Caki2 (cell line): ENCODE measurements at places on chromosomes 2 and 18.

DNA sequence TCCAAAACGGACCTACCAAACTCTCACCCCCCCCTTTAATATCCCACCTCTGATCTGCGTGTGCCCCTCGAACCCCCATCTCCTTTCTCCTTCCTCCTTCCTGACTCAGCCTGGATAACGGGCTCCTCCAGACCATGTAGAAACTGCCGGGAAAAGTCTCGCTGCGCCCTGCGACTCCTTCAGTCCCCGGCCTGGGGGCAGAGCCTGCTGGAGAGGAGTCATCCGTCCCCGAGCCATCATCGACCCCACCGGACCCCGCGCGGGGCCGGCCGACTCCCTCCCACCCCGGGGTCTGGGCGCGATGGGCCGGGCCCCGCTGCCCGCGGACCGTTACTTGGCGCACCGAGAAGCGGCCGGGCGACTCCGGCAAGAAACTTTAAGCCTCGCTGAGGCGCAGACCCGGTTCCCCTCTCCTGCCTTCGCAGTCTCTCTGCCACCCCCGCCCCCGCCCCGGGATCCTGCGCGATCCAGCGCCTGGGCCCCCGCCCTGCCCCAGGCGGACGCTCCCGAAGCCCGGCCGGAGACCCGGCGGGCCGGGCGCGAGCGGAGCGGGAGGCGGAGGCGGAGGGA lies 3.4 kb downstream of the ZEB2 start:
- peak; percentile 39 for DNase-seq

DNA sequence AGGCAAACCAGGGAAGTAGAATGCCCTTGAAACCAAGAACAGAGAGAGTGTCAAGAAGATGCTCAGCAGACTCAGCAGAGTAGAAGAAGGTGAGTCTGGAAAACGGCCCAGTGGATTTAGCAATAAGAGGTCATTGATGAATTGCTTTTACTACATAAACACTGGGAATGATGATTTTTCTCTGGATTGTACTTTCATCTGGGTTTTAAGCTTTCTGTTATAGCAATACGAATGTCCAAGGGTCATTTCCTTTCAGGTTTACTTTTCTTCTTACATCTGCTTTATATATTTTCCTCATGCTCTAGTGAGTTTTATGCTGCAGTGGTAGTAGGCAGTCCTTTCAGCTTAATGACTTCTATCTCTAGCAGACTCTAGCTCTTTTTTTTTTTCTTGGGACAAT lies 16.9 kb downstream of the EML6 start:
- DNase-seq = no peak

- no peak for DNase-seq
Observed at GRCh38 chr2:221610675-221611074, 38.6 kb upstream of the EPHA4 start.

GRCh38 chr2:44796771-44797170 lies 144.7 kb upstream of the SIX3 start:
- DNase-seq = no peak

- no peak for DNase-seq
Observed at GRCh38 chr2:65311596-65311995, 84.0 kb downstream of the ACTR2 start.

DNA sequence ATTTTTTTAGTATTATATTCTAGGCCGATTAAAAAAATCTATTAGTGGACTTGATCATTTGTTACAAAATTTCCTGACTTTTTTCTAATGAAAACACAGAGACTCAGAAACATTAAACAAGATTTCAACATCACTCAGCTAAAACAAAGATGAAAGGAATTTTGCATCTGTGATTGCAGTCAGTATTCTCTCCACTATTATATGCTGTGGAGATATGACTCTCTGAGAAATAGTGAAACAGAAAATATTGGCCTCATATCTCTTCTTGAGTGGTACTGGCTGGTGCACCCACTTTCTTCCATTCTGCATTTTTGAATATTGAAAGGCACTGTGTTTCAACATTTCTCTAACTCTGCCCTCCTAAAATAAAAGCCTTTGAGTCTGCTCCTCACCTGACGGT lies 914.2 kb downstream of the TSN start:
- DNase-seq = no peak

DNA sequence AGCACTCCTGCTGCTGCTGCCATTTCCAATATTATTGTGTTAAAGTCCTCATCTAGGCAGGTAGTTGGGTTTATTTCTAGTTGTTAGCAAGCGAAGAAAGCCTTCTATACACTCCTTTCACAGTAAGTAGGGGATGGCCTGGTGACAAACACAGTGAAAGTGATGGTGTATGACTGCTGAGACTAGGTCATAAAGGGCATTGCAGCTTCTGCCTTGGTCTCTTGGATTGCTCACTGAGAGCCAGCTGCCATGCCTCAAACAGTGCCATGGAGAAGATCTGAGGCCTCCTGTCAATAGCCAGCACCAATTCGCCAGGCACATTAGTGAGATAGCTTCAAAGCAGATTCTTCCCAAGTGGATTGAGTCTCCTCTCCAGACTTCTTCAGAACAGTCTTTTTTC lies 27.6 kb upstream of the MSTN start:
- DNase-seq = no peak

DNA sequence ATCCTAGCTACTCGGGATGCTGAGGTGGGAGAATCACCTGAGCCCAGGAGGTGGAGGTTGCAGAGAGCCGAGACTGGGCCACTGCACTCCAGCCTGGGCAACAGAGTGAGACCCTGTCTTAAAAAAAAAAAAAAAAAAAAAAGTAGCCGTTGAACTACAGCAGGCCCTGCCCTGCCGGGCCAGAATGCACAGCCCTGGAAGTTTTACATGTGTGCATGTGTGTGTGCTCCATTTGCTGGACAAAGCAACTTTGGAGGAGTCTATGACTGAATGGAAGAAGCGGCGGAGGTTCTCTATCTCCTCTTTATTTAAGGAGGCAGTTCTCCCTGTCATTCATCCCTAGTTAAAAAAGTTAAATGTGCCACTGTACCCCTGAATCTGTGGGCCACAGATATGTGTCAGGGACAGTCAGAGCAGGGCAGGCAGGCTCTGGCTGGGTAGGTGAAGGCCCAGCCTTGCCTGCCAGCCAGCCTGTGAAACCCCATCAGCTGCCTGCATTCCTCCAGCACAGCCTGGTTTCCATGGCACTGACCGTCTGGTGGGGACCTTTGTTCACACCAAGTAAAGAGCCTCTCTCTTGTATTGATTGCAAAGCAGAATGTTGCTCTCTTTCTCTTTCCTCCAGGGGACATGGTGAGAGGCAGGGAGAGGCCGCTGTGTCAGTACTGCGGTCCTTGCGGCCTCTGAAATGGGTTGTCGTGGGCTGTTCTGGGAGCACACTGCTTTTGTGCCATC lies 10.9 kb downstream of the LIPG start:
- no peak for DNase-seq

DNA sequence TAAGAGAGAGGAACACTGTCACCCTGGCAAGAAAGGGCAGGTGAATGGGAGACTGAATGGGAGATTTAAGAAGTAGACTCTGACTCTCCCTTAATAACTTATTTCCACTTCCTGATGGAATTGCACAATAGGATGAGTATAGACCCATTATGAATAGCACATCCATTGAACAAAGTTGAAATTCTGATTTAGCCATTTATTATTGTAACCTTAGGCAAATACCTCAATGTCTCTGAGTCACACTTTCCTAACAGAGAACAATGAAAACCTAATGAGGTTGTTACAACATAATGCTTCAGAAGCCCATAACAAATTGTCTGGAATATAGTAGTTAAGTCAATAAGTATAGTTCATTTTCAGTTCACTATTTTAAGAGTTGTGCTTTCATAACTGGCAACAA lies 78.9 kb downstream of the NRXN1 start:
- DNase-seq = peak; percentile 82

DNA sequence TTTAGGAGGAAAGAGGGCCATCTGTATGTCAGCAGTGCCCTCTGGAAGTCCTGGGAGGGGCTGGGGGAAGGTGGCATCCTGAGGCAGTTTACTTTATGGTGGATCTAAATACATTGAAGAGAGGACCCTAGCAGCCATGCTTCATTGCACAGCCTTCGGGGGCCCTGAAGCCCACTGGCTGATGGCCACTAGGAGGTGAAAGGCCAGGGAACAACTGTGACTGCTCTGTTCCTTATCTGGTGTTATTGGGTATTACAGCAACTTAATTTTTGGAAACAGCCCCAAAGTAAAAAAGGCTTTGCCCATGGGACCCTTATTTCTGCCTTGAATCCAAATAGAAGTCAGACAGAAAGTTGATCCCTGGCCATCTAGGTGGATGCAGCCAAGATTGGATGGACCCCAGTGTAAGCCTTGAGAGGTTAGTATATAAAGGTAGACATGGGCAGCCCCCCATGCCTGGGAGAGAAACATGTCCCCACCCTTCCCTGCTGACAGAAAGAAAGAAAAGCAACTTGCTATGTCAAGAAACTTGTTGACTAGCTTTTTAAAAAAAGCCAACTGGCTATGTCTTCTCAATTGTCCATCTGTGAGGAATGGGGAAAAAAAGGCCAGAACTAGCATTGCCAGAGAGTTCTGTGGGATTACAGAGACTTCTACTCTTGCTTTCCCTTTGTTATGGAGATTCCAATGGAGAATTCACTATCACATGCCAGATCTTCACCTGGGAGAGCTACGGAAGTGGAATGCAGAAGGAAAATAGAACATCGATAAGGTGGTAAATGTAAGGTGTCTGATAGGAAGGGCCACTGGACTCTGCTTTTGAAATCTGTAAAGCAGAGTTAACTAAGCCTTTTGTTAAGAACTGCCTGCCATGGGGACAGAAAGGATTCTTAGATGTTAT lies 58.6 kb upstream of the OSR1 start:
- DNase-seq = no peak

GRCh38 chr2:102342888-102343287 lies 12.7 kb upstream of the IL18R1 start:
- no peak for DNase-seq

- no peak for DNase-seq
Observed at GRCh38 chr2:10507106-10507505, 59.0 kb upstream of the ODC1 start.

DNA sequence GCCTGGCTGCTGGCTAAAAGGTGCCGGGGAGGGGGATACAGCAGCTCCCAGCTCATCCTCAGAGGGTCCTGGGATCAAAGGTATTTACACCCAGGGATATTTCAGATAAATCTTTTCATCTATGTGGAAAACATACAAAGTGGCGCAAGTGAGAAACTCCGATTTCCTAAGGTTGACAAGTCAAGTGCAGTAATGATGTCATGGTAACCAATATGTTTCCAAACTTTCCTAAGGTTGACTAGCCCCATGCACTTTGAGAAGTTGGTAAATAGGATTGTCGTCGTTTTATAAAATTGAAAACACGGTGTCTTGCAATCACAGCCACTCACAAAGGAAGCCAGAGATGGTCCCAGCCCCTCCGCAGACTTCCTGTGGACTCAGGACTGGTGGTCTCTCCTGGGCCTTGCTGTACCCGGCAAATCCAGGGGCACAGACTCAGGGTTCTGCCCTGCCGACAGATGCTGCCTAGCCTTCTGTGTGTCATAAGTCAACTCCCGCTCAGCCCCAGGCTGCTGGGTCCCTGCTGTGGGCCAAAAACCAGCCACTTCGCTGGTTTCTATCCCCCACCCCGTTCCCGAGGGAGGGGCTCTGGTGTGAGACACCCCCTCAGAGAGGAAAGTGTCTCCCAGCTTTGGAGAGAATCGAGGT lies 111.2 kb upstream of the PPP1CB start:
- DNase-seq = no peak

GRCh38 chr2:160390544-160391455 lies 102.8 kb downstream of the RBMS1 start:
- no peak for DNase-seq

DNA sequence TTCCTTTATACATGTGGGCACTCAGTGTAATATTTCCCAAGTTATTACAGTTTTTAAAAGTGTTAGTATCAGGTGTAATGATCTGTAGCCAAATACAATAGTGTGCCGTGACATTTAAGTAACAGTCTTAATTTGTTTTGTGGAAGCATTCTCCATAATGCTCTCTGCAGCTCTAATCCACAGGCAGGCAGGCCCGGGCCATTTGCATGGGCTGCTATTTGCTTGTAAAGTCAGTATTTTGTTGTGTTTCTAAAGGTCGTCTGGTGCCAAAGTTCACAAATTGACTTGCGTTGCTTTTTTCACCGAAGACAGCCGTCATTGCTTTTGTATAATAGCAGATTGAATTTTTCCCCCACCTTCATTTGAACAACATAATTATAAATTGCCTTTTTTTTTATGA lies 153.0 kb downstream of the GBX2 start:
- DNase-seq = no peak

DNA sequence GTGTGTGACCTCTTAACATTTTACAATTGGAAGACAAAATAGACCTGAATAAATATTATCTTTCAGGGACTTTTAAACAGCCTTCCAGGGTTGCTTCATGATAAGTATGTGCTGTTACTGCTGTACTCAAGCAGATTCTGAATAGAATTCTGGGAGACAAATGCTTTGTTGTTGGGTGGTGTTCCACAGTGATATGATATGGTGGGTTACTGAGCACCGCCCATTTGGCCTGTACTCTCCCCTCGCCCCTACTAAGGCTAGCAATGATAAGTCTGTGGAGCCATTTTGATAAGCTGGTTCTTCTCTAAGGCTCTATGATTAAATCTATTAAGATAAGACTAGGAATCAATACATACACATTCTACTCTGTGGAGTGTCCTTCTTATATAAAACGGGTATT lies 89.8 kb upstream of the ITGA4 start:
- no peak for DNase-seq

DNA sequence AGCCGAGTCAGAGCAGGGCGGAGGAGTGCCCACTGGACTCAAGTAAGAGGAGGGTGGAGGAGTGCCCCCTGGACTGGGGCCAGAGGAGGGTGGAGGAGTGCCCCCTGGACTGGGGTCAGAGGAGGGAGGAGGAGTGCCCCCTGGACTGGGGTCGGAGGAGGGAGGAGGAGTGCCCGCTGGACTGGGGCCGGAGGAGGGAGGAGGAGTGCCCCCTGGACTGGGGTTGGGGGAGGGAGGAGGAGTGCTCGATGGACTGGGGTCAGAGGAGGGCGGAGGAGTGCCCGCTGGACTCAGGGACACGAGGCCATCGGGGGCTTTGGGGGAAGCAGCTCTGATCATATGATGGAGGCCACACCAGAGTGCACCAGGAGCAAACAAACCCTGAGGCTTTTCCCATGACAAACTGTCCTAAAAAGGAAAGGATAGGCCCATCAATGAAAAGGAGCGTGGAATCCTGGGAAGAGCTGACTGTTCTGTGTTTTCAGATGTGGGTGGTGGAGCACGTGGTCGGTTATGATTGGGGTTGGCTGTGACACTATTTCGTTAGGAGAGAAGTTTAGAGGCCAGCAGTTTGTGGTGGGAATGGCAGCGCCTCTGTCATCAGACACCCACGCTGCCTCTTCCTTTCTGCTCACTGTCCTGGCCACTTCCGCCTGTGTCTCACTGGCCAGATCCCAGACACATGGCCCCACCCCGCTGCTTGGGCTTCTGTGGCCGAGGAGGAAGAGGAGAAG lies 24.5 kb upstream of the HPCAL1 start:
- peak; percentile 99 for DNase-seq

DNA sequence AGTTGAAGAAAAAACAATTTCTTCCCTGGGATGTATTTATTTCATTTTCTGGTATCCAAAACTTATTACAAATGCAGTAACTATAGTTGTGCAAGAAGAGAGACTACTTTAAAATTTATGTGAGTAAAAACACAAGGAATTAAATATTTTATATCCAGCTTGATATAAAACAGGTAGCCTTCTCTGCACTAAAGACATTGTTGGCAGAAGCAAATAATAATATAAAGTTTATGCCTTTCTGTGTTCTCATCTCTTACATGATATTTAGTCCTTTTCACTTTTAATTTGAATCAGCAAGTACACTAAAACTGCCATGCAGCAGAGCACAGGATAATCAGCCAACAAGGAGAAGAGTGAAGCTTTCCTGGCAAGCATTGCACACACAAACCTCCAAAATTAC lies 352.7 kb downstream of the ARL6IP6 start:
- DNase-seq = no peak
